ENCODE measurements at places on chromosomes 4 and X.

- no peak for DNase-seq
Observed at GRCh38 chr4:21205821-21206531, 505.7 kb downstream of the PACRGL start.

DNA sequence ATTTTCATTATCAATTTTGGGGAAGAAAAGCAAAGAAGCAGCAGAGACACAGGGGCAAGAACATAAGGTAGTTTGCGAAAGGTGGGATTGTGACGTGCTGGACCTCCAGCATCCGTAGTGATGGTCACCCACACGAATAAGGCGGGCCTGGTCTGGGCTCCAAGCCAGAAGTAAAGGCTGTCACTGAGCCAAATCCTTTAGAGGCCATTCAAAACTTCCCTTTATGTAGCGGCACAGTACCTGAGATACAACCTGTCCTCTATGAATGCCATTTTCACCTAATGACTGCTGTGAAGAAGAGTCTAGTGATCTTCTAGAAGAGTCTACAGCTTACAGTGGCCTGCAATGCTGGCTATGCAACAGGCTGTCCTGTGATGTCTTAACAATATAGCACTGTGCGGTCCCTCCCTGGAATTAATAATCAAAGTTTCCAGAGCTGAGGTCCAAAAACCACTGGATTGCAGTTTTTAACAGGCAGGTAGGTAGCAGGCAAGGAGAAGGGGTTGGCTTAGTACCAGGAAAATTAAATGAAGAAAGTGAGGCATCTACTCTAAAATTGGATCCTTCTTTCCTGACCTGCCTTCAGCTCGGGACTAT, 56.2 kb downstream of the TRIML1 start:
- DNase-seq = no peak

GRCh38 chr4:145779319-145779801, 99.4 kb downstream of the C4orf51 start:
- DNase-seq = no peak

GRCh38 chr4:94934864-94935263, 177.1 kb downstream of the BMPR1B start:
- no peak for DNase-seq

GRCh38 chr4:97238956-97239666, 904.2 kb downstream of the STPG2 start:
- DNase-seq = no peak

- DNase-seq = no peak
Observed at GRCh38 chrX:2538031-2538757, 37.4 kb upstream of the DHRSX start.

GRCh38 chrX:44815681-44816080, 28.1 kb upstream of the DUSP21 start:
- no peak for DNase-seq
